CD4-positive, alpha-beta T cell treated with Interleukin-6 at 100 ng/mL for 8 hours (primary cell): ENCODE measurements at places on chromosomes 1 and 21.

DNA sequence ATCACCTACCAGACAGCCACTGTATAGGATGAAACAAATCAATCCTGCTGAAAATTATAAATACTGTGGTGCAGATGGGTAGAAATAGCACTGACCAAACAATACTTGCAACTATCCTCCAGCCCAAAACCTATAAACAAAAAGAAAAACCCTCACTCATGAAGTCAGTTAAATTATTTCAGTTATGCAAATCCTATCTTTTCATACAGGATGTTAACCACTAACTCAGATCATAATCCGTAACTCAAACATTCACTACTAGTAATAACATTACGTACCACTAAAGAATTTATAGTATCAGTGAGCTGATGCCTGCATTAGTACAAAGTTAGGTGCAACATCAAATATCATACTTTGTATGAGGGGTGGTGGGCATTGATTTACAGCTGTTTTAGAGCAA lies 2.6 kb downstream of the NDC1 start:
- no peak for DNase-seq

DNA sequence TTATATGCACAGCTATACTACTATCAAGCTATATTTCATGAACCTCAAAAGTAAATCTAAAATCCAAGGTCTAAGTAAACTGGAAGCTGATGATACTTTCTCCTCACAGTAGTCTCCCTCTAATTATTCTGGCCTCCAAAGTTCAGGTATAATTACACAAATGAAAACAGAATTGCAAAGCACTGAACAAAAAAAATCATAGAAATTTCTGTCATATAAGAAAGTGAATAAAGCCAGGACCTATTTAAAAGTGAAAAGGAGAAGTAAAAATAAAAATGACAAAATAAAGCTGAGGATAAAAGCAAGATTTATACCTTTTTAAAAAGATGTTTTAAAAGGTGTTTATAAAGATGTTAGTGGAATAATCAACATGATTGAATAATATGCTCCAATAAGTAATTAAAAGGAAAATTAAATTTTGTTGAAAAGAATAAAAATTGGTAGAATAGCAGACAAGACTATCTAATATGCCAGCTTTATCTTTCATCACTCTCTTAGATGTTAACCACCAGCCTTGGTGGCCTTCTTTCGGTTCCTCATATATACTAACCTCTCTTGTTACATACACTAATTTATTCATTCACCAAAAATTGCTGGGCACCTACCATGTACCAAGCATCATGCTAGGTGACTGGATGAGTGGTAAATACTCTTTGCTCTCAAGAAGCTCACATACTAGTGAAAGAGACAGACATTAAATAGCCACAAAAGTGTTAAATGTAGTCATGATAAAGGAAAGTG lies 25.1 kb downstream of the SHCBP1L start:
- no peak for DNase-seq

DNA sequence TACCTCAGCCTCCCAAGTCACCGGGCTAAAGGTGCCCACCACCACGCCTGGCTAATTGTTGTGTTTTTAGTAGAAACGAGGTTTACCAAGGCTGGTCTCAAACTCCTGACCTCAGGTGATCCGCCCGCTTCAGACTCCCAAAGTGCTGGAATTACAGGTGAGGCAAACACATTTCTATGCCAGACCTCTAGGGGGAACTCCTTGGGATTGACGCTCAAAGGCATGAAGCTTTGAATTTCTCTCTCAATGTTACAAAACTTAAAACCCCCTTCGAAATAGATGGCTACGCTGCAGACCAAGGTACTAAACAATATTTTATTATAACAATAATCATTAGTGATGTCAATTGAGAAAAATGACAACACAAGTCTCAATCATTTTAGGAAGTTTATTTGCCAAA lies 330.0 kb downstream of the SETD4 start:
- DNase-seq, result no peak

DNA sequence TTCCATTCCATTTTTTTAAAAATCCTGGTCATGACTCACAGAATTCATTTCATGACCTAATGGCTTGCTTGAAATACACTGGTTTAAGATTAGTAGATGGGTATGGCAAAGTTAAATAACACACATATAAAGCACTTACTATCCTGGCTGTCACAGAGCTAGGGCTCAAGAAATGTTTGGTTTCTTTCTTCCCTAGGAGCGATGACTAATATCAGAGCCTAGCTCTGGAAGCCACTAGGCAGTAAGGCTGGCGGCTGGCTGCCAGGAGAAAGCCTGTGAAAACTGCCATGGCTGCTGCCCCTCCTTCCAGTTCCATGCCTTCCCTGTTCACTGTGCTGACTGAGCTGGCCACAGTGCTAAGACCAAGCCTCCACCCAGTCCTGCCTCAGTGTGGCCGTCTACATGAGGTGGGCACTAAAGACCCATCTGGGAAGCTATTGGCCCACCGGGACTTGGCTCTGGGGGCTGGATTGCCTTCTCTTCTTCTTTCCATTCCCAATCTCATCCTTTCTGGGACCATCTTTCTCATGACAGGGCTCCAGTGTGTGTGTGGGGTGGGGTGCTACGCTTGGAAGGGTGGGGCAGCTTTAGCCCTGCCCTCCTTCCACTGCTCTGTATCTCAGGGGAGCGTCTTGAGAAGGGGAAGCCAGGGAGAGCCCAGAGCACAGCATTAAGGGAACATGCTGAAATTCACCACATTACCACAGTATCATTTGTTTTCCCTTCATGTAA lies 10.8 kb upstream of the ASCL5 start:
- DNase-seq, result no peak

DNA sequence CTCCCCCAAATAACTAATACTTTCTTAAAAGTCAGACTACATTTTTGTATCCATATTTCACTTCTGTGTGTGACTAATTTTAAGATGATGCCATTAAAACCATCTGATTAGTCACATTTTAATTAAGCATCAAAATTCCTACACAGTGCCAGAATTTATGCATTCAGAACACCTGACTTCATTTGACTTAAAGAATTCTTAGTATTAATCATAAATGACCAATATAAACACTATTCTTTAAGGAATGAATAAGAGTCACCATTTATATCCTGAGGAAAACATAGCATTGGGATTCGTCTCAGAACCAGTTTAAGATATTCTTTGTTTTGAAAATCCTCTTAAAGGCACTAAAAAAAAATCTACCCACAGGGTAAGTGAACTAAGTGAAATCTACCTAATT lies 37.0 kb downstream of the TM2D1 start:
- DNase-seq, result no peak

- DNase-seq, result no peak
Measured at GRCh38 chr1:52899445-52899894, 22.1 kb downstream of the ECHDC2 start.
